ENCODE measurements at places on chromosomes 3 and 15.

GRCh38 chr15:97084650-97085049 lies 754.1 kb downstream of the NR2F2 start:
- DNase-seq: no peak

DNA sequence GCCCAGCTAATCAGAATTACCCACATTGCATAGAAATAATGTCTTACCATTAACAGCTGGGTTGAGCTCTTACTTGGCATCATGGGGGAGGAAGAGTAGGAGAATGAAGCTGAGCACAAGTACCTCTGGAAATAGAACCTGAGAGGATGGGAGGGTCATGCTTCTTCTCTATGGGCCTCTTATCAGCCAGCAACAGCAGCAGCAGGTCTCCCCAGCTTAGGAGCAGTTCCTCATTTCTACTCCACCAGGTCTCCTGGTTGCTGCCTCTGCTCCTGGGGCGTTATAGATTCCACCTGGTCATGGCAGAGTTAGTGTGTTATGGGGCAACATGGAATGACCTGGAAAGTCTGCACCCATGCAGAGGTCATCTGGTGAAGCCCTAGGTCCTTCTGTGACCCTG lies 3.4 kb downstream of the FSD2 start:
- DNase-seq: no peak

DNA sequence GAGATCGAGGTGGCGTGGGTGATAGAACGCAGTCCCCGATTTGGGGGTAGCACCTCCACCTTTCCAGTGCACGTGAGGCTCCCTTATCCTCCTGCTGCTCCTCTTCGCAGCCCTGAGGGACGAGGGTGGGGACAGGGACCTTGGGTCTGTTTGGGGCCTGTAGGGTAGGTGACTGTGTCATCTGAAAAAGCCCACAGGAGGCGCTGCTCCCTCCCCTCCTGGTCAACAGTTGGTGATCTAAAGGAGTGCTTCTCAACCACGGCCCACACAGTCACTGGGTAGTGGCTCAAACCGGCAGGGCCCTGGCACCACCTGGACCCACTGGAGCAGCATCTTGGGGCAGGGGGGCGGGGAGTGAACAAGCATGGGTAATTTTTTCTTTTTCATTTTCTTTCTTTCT lies 7.1 kb downstream of the LRRK1 start:
- no peak for DNase-seq

GRCh38 chr3:189455009-189455408 lies 176.2 kb upstream of the TP63 start:
- DNase-seq: no peak

GRCh38 chr15:57061696-57062095 lies 143.3 kb downstream of the TCF12 start:
- no peak for DNase-seq

GRCh38 chr3:107662124-107662507 lies 139.4 kb downstream of the BBX start:
- no peak for DNase-seq

- no peak for DNase-seq
These were observed 352.0 kb upstream of the COL8A1 start for GRCh38 chr3:99286266-99286845.
